ENCODE measurements at places on chromosomes 6 and 20. TPM values are rescaled to one million over a fixed set of nuclear protein-coding genes. Genes with fewer than 3 reads are reported as not detected.

Gene ATP9A
- 5.6 TPM for total RNA-seq

Gene CYP21A2
- total RNA-seq: 0.28 TPM

Gene LAMA4
- 2.9 TPM for total RNA-seq

Gene BANF2
- total RNA-seq: not detected

Gene GTSF1L
- total RNA-seq: not detected

Gene BCAS4
- total RNA-seq: 12.8 TPM

Gene DEFB132
- not detected for total RNA-seq

Gene GABRR1
- not detected for total RNA-seq

Gene DAAM2
- total RNA-seq: 1.9 TPM

Gene SAMD10
- total RNA-seq: 11.6 TPM

Gene MATN4
- 0.05 TPM for total RNA-seq

Gene DOK5
- not detected for total RNA-seq

Gene SERAC1
- total RNA-seq: 4.1 TPM

Gene OPRL1
- total RNA-seq: 0.28 TPM

Gene MYMX
- total RNA-seq: not detected

Gene SMOC2
- 0.33 TPM for total RNA-seq

Gene HDGFL1
- not detected for total RNA-seq

Gene RAET1G
- total RNA-seq: 30.8 TPM

Data from airway epithelial cell (primary cell).